ENCODE measurements at places on chromosomes 12 and 14.

GRCh38 chr12:27806259-27806658, 26.2 kb upstream of the MANSC4 start:
- DNase-seq = no peak

- DNase-seq = no peak
These were observed 9.8 kb upstream of the IQSEC3 start for GRCh38 chr12:56683-57346.

- DNase-seq = no peak
These were observed 43.5 kb downstream of the SYNE2 start for GRCh38 chr14:63896278-63896720.

- no peak for DNase-seq
These were observed 168.8 kb upstream of the BCL2L14 start for GRCh38 chr12:11901701-11902524.

DNA sequence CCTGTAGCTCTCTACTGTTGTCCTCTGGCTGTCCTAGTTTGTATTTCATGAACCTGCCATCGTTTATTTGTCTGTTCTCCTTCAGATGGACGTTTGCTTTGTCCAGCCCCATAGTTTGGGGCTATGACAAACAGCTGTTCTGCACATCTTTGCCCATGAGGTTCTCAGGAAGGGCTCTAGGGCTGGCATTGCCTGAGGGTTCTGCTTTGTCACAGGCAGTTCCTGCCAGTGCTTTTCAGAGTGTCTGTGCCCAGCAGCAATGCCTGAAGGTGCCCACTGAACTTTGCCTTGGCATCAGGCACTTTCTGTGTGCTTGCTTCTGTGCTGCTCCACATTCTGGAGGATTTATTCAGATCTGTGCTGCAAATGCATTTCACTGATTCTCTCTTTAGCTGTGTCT, 361.3 kb downstream of the TMEM121 start:
- DNase-seq = no peak

All from T47D (cell line).